Renal pelvis (tissue), 12 donors: ENCODE measurements at places on chromosomes 2 and 18. TPM values are rescaled to one million over a fixed set of nuclear protein-coding genes. Genes with fewer than 3 reads are reported as not detected.

The IL1RL1 gene
- polyA plus RNA-seq = 1.0 TPM

The ADD2 gene
- polyA plus RNA-seq = 7.0 TPM

The PLCD4 gene
- 9.6 TPM for polyA plus RNA-seq

The PDE11A gene
- 8.8 TPM for polyA plus RNA-seq

The OR6B2 gene
- not detected for polyA plus RNA-seq

The ATOH8 gene
- 13.0 TPM for polyA plus RNA-seq

- no peak for DNase-seq
Observed at GRCh38 chr18:76102626-76103025, 392.4 kb downstream of the ZNF516 start.

GRCh38 chr2:39408351-39409136, 28.5 kb downstream of the MAP4K3 start:
- DNase-seq = peak; percentile 22

DNA sequence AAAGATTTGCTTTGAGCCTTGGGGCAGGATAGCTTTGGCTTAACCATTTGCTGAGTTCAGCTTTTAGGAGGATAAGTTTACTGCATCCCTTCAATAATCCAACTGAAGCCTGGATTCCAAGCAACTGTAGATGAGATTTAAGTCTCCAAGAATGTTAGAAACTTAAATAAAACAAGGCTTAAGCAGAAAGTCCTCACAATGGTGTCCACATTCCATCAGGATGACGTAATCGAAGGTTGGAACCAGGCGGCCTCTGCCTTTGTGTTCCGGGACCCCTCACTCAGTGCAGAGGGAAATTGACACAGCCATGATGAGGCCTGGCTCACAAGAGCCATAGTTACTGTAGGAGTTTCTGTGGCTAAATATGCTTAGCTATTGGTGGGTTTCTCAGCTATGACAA, 260.4 kb downstream of the LPIN1 start:
- peak; percentile 67 for DNase-seq

- no peak for DNase-seq
Observed at GRCh38 chr2:41618754-41619153, 429.1 kb upstream of the PKDCC start.

GRCh38 chr2:241037498-241037897, 39.1 kb downstream of the SNED1 start:
- DNase-seq = no peak
